ENCODE measurements at places on chromosomes 12 and 14.

DNA sequence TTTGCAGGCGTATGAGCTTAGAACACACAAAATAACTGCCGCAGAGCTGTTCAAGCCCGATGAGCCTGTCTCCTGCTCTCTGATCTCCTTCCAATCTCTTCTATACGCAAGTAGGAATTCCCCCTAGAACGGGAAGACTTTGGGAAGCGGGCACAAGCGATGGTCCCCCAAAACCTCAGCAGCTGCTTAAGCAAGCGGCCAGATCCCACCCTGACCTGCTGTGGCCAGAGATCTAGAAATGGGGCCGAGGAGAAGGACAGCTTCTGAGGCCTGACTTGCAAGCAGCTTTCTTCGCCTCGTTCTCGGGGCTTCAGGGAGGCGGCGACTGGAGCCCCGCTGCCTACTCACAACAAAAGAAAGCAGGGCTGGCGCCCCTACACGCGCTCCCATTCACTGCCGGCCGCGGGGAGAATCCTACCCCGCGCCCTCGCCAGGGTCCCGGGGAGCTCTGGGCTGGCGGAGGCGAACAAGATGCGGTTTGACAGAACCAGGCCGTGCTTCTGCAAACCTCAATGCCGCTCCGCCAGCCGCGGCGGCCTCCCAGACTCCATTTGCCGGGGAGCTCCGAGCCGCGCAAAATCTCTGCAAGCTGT is 922 bp downstream of the TBX5 start:
- DNase-seq, result peak; percentile 49

DNA sequence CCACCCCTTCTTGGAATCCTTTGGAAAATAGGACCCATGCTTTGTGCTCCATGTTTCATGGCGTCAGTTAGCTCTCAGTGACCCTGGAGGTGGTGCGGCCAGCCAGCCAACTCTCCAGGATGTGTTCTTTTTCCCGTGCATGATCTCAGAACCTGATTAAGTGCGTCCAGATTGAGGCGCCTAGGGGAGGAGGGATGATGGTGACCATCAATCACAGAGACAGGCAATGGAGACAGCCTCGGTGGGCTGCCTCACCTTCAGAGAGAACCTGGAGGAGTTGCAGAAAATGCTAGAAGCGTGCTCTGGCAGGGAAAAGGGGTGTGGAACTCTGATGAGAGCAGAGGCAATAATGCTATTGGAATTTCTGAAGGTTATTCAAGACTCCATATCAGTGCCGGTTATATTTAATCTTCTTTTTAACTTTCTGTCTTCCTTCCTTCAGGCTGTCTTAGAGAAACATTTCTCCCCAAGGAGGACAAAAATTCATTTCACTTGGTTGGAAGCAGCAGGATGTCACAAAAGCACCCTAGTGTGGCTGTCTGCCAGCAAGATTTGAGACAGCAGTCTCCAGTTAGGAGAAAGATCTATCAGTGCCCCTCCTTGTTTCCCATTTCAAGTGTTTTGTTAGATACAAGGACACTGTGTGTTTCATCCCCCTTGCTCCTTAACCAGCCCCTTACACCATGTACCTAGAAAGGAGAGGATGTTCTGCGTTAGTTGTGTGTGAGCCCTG is 53.3 kb upstream of the IGF1 start:
- DNase-seq, result peak; percentile 59

GRCh38 chr12:53073881-53074280 is 5.3 kb downstream of the SPRYD3 start:
- no peak for DNase-seq

DNA sequence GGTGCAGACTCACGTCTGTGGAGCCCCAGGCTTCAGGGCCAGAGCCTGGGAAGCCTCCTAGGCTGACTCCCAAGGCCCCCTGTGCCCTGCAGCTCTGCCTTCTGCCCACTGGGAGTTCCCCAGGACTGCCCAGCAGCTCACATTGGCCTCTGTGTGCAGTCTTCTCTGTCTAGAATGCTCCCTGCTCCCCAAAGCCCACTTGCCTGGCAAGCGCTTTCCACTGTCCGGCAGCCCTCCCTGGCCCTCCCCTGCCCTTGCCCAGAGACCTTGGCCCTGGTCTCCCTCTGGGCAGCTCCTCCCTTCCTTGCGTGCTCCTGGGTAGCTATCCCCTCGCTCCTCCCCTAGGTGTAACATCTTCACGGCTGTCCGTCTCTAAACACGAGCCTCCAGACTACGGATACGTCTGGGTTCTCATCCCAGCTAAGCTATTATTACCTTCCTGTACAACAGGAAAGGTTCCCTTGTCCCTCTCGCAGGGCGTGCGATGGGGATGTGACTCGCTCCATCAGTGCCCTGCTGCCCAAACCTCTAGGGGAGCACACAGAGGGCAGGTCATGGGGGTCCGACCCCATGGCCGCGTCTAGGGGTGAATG is 325.5 kb upstream of the RTL1 start:
- no peak for DNase-seq

GRCh38 chr12:28313631-28314030 is 123.4 kb downstream of the CCDC91 start:
- DNase-seq, result peak; percentile 47

DNA sequence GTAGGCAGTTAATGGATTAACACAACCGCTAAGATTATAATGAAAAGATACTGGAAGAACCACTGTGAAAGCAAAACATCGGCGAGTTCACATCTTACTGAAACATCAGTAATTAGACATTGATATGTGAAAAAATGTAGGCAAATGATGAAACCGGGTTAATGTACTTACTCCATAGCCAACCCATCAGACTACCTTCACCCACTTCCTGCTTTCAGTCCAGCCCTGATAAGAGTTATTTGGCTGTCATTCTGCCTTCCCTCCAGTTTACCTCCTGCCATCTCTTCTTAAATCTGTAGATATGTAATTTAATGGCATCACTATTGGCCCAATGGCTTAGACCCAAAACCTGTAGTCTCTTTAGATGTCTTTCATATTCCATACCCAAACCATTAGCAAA is 46.0 kb upstream of the LGR5 start:
- no peak for DNase-seq
